ENCODE measurements at places on chromosomes 12 and 14.

GRCh38 chr12:73678335-73678734, 859.3 kb upstream of the ATXN7L3B start:
- no peak for DNase-seq

DNA sequence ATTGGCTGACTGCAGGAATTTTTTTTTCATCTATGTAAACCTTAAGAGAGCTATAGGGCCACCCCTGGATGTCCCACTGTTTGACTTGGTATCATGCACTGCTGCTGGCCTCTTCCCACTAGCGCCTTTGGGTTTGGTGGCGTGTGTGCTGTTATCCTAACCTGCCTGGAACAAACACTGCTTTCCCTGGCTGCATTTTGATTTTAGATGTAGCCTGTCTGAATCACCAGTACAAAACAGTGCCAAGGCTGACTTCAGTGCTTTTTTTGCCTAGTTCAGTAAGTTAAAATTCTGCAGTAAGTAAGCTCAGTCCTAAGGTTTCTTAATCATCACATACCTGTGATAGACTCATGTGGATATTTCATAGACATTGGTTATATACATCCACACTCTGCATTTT, 99.2 kb downstream of the EML1 start:
- DNase-seq, result no peak

GRCh38 chr14:23052182-23052623, 5.1 kb downstream of the CDH24 start:
- DNase-seq, result no peak

- no peak for DNase-seq
These were observed 54.9 kb downstream of the PLEKHG7 start for GRCh38 chr12:92757597-92758121.

DNA sequence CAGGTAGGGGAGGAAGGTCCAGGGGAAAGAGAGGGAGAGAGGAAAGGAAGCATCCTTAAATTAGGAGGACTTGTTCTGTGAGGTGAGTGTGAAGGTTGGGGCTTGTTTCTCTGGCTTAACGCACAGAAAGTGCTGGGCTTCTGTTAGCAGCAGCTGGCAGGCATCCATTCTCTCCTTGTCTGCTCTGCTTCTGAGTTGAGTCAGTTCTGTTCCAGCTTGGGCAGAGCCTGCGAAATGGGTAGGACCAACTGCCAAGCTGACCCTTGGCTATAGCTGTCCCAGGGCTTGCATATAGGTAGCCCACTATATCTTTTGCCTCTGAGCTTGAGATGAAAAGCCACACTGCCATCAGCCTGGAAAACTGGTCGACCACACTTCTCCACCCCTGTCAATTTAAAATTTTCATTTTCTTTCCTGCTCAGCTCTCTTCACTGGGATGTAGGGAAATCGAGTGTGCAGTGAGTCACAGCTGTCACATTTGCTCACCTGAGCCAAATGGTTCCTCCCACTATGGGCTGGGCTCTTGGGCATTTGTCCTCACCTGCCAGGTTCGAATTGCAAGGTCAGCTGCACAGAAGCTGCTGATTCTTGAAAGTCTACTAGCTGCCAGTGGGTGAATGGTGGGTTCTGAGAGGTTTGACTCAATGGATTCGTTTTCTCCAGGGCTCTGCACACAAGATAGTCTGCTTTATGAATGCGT, 256.4 kb upstream of the PWP1 start:
- DNase-seq, result no peak

All from fibroblast of the conjunctiva (primary cell).